ENCODE measurements at places on chromosomes 16 and 17. TPM values are rescaled to one million over a fixed set of nuclear protein-coding genes. Genes with fewer than 3 reads are reported as not detected.

TBC1D3I gene
- 2.1 TPM for total RNA-seq

GPR179 gene
- 0.05 TPM for total RNA-seq

MYH8 gene
- not detected for total RNA-seq

HOXB2 gene
- total RNA-seq = 50.7 TPM

ANKRD40CL gene
- not detected for total RNA-seq

IL34 gene
- 3.7 TPM for total RNA-seq

FSCN2 gene
- total RNA-seq = 4.2 TPM

TRPV2 gene
- 13.6 TPM for total RNA-seq

MAP2K3 gene
- total RNA-seq = 55.2 TPM

NPIPA7 gene
- total RNA-seq = 15.3 TPM

CDIP1 gene
- 32.4 TPM for total RNA-seq

RAI1 gene
- 117 TPM for total RNA-seq

ACSM3 gene
- 30.6 TPM for total RNA-seq

KLHL10 gene
- 0.44 TPM for total RNA-seq

LGALS9B gene
- total RNA-seq = not detected

TMEM106A gene
- 15.5 TPM for total RNA-seq

EPN3 gene
- 70.5 TPM for total RNA-seq

DHRS7C gene
- total RNA-seq = not detected

All from ureter (tissue), 1 donor.